ENCODE measurements at places on chromosomes 12 and 14.

- DNase-seq = no peak
Measured at GRCh38 chr14:64201296-64201695, 92.9 kb downstream of the ESR2 start.

DNA sequence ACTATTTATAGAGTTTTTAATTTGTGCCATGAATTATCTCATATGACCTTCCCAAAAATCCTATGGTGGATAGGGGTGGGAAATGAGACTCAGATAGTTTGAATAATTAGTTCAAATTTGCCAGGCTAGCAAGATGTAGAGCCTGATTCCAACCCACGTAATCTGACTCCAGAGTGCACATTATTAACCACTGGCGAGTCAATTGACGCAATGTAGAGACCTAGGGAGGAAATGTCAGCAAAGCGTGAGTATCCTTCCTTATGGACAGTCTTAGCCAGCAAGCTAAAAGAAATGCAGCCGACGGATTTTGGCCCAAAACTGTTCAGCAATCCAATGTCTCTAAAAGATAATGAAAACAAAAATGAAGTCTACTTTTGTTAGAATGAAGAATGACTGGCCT, 193.3 kb upstream of the KRR1 start:
- DNase-seq = no peak

GRCh38 chr12:8676651-8677050, 14.0 kb upstream of the MFAP5 start:
- no peak for DNase-seq

- DNase-seq = no peak
Measured at GRCh38 chr12:59677857-59678256, 82.0 kb downstream of the SLC16A7 start.

GRCh38 chr14:58167891-58168290, 15.9 kb upstream of the ARMH4 start:
- DNase-seq = no peak

DNA sequence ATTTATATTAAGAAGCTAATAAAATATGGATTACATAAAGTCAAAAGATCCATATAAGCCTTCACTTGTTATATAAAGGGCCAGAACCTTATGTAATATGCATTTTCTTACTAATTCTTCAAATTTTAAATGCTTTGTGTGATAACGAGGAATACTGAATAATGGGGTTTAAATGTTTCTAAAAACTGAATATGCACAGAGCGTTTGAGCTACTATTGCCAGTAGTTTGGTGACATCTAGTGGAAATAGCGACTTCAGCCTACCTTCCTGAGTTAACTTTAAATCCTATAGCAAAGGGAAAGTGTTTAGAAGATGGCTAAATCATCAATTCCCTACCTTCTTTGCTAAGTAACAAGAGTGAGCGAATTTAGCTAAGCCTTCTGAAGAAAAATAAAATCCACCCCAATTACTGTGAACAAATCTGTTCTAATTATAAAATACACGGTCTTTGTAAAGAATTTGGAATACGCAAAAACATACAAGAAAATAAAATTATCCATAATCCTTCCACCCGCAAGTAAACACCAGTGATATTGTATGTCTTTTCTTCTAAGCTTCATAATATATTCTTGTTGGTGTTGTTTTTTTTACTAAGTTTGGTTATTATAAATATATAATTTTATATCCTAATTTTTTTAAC, 115.5 kb upstream of the G2E3 start:
- DNase-seq = no peak

GRCh38 chr12:22396735-22397134, 62.2 kb upstream of the ST8SIA1 start:
- no peak for DNase-seq
